ENCODE measurements at places on chromosomes 2 and 18.

GRCh38 chr2:38666556-38666910 lies 619 bp downstream of the GALM start:
- DNase-seq = no peak

GRCh38 chr2:12547566-12548170 lies 169.1 kb upstream of the TRIB2 start:
- no peak for DNase-seq

GRCh38 chr2:120875431-120875830 lies 139.8 kb downstream of the GLI2 start:
- DNase-seq = no peak

DNA sequence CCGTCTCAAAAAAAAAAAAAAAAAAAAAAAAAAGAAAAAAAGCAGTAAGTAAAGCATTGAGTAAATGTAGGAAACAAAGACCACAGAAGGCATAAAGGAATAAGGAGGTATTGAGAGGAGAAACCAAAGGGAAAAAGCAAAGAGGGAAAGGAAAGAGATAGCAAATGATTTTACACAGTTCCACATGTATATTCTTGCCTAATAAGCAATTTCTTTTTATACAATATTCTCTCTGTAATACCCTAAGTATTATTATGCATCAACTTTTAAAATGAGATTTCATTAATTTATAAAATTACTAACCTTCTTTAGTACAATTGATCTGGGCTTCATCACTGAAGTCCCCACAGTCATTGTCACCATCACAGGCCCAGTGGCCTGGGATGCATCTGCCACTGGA lies 1180.9 kb downstream of the LRP1B start:
- DNase-seq = no peak

GRCh38 chr2:35343135-35343534 lies 1012.4 kb upstream of the CRIM1 start:
- DNase-seq = no peak
